ENCODE measurements at places on chromosomes 2 and 18.

- no peak overlapping the region for H3K27ac ChIP-seq
- DNase-seq: no peak
- peaks cover 9% of the 10 kb centered on the region for H3K27me3 ChIP-seq
- no peak overlapping the region for H3K4me3 ChIP-seq
- H3K36me3 ChIP-seq: no peaks in the 10 kb centered on the region
These were observed 19.1 kb upstream of the TXNDC2 start for GRCh38 chr18:9866627-9867026.

DNA sequence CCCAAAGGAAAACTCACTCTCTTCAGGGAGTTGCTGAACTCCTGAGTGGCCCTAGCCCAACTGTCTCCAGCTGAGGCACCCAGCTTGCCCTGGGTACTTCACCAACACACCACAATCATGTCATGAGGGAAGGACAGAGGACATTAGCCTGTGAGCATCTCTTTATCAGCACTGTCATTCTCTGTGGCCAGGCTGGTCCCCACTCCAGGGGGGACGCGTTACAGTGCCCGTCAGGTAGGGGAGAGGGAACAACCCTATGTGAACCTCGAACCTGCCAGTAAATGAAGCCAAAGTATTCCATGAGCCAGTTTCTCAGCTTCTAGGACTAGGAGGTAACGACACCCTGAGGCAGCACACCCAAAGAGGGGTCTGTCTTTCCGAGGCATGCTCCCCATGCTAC is 94.9 kb upstream of the MGAT4A start:
- H3K36me3 ChIP-seq: peaks cover 2% of the 10 kb centered on the region
- H3K27ac ChIP-seq: no peak overlapping the region
- H3K4me3 ChIP-seq: no peak overlapping the region
- peaks cover 48% of the 10 kb centered on the region for H3K4me1 ChIP-seq
- DNase-seq: no peak

- no peaks in the 10 kb centered on the region for H3K4me1 ChIP-seq
- H3K27me3 ChIP-seq: peaks cover 6% of the 10 kb centered on the region
- H3K4me3 ChIP-seq: no peak overlapping the region
- no peak overlapping the region for H3K27ac ChIP-seq
- H3K36me3 ChIP-seq: no peaks in the 10 kb centered on the region
These were observed 119.5 kb upstream of the PARD3B start for GRCh38 chr2:204425821-204426220.

- no peak overlapping the region for H3K4me3 ChIP-seq
- no peak for DNase-seq
- no peak overlapping the region for H3K27ac ChIP-seq
- peaks cover 24% of the 10 kb centered on the region for H3K4me1 ChIP-seq
- peaks cover 6% of the 10 kb centered on the region for H3K27me3 ChIP-seq
- no peaks in the 10 kb centered on the region for H3K36me3 ChIP-seq
These were observed 71.5 kb downstream of the ASB1 start for GRCh38 chr2:238498188-238498587.

DNA sequence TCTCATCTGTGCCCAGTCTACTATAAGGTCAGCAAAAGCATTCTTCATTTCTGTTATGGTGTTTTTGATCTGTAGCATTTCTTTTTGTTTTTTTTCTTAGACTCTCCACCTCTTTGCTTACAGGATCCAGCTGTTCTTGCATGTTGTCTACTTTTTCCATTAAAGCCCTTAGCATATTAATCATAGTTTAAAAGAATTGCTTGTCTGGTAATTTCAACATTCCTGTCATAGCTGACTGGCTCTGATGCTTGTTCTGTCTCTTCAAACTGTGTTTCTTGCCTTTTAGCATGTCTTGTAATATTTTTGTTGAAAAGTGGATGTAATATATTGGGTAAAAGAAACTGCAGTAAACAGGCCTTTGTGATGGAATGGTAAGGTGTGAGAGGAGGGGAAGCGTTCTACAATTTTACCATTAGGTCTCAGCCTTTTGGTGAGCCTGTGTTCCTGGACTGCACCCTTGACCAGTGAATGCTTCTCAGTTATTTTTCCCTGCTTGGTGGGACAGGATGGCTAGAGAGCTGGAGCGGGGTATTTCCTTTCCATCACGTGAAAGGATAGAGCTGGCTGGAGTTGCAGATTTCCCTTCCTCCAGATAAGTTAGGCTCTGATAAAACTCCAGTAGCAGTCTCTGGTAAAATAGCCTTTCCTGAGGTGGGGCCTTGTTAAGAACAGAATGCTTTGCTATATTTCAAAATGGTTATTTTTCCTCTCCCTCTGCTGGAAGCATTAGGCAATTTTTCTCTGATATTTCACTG is 65.4 kb downstream of the PLA2R1 start:
- no peaks in the 10 kb centered on the region for H3K36me3 ChIP-seq
- DNase-seq: no peak
- no peak overlapping the region for H3K4me3 ChIP-seq
- no peak overlapping the region for H3K27ac ChIP-seq
- H3K4me1 ChIP-seq: no peaks in the 10 kb centered on the region

GRCh38 chr18:70135604-70136003 is 69.9 kb downstream of the RTTN start:
- H3K27ac ChIP-seq: no peak overlapping the region
- no peaks in the 10 kb centered on the region for H3K27me3 ChIP-seq
- no peak overlapping the region for H3K4me3 ChIP-seq
- H3K36me3 ChIP-seq: peaks cover 18% of the 10 kb centered on the region
- no peak for DNase-seq
- H3K4me1 ChIP-seq: no peaks in the 10 kb centered on the region

DNA sequence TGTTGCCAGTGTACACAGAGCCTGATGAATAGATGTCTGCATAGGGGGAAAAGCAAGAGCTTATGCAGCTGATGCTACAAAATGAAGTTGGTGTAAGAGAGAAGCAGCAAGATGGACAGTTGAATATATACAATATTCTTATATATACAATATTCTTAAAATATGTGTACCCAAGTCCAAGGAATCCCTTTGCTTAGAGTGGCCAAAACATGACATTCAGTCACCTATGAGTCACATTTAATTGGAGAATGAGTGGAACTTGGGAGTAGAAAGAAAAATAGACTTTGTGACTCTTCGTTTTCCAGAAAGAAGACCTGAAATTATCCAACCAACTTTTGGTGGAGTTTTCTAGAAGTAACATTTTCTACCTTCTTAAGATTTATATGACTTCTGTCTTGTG is 81.8 kb downstream of the SCN9A start:
- H3K4me3 ChIP-seq: no peak overlapping the region
- no peaks in the 10 kb centered on the region for H3K36me3 ChIP-seq
- no peaks in the 10 kb centered on the region for H3K4me1 ChIP-seq
- no peak for DNase-seq
- no peaks in the 10 kb centered on the region for H3K27me3 ChIP-seq
- no peak overlapping the region for H3K27ac ChIP-seq

- peaks cover 16% of the 10 kb centered on the region for H3K27me3 ChIP-seq
- no peaks in the 10 kb centered on the region for H3K4me1 ChIP-seq
- H3K27ac ChIP-seq: no peak overlapping the region
- H3K4me3 ChIP-seq: no peak overlapping the region
- peak; percentile 9 for DNase-seq
- H3K36me3 ChIP-seq: no peaks in the 10 kb centered on the region
These were observed 46.2 kb downstream of the INHBB start for GRCh38 chr2:120391911-120392665.

GRCh38 chr2:228669690-228670089 is 488.2 kb upstream of the SPHKAP start:
- DNase-seq: no peak
- H3K4me1 ChIP-seq: no peaks in the 10 kb centered on the region
- no peaks in the 10 kb centered on the region for H3K36me3 ChIP-seq
- H3K27ac ChIP-seq: no peak overlapping the region
- H3K27me3 ChIP-seq: no peaks in the 10 kb centered on the region

All from activated naive CD4-positive, alpha-beta T cell treated with anti-CD3 and anti-CD28 coated beads, Interleukin-2, amount 10 ng/mL, durations not matched to agents 7 days and 5 days (primary cell).